ENCODE measurements at places on chromosomes 1 and 21.

DNA sequence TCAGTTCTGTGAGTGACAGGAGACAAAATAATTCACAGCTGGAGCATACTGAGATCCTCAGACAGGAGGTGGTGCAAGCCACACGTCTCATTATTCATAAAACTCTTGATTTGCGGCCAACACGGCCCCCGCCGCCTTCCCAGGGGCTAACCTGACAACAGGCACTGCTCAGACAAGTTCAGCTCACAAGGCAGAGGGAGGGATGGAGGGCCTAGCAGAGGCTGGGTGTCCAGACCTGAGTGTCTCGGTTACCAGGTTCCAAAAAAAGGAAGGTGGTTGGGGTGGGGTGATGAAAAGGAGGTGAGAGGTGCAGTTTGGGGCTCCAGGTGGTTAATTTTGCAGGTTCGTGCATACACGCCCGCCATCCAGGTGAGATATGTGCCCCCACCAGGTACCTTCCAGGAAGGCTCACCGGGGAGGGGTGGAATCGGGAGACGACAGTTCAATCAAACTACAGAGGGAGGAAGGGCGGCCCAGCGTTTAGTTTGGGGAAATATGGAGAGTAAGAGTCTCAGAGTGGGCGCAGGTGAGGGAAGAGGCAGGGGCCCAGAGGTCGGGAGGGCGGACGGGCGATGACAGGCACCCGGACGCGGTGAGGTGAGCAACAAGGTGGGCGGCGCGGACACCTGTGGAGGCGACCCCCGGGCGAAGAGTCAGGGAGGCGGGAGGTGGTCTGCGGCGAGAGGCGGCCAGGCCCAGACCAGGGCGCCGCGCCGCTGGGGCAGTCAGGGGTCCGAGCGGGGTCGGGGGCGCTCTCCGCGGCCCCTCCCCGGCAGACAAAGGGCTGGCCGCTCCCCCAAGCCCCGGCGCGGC lies 629 bp downstream of the CTNNBIP1 start:
- peak; percentile 27 for DNase-seq

DNA sequence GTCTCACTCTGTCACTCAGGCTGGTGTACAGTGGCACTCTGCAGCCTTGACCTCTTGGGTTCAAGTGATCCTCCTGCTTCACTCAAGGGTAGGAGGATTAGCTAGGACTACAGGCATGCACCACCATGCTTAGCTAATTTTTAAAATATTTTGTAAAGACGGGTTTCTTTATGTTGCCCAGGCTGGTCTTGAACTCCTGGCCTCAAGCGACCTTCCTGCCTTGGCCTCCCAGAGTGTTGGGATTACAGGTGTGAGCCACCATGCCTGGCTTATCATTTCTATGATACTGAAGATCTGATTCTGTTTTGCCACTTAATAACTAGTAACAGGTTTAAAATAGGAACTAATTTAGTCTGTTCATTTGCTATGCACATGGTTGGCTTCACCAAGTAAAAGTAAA lies 33.6 kb downstream of the GNAI3 start:
- DNase-seq, result no peak

DNA sequence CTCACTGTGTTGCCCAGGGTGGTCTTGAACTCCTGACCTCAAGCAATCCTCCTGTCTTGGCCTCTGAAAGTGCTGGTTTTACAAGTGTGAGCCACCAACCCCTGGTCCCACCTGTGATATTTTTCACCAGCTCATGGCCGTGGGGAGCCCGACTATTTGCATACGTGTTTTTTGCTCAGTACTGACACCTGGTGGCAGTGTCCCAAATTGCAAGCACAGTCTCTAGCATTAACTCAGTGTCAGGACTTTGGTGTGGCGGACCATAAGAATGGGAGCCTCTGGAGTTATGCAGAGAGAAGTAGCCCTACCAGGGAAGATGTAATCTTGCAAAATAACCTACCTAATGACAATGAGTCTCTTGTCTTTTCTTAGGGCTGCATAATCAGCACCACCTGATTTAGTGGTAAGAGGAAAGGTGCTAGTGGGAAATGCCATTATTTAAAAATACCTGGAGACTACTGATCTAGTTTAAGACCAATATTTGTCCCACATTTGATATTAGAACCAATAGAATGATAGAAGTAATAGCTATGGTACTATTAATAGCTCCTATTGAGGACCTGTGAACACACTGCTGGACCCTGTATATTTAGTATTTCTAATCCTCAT lies 305.4 kb downstream of the DISC1 start:
- no peak for DNase-seq

DNA sequence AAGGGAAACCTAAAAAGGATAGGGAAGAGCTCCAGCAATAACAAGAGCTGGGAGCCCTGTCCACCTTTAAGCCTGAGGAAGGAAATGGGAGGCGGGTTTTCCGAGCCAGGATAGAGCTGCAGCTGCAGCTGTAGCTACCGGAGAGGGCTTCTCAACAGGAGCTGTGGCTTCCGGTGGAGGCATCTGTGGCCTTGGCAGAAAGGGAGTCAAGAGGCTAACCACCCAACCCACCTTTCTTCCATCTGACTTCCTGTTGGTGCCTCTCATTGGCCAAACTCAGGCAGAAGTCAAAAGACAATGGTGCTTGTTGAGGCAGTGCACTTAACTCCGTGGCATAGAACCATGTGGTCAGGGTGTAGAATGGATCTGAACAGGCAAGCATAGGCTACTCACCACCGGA lies 313.1 kb upstream of the DAB1 start:
- DNase-seq, result no peak

- DNase-seq, result peak; percentile 15
Measured at GRCh38 chr1:234912548-234913277, 215.9 kb downstream of the TOMM20 start.

GRCh38 chr1:112633628-112634027 lies 14.0 kb downstream of the CAPZA1 start:
- no peak for DNase-seq

Measured in iris pigment epithelial cell (primary cell).